Regular cardiac myocyte (primary cell): ENCODE measurements at places on chromosomes 1 and 21. TPM values are rescaled to one million over a fixed set of nuclear protein-coding genes. Genes with fewer than 3 reads are reported as not detected.

The GDAP2 gene
- total RNA-seq, result 24.2 and 30.4 TPM in 2 replicates

The CSMD2 gene
- total RNA-seq, result 0.38 and 0.56 TPM in 2 replicates

The ILDR2 gene
- total RNA-seq, result under 0.01 TPM in 2 replicates

The KIF26B gene
- 0.96 and 9.3 TPM in 2 replicates for total RNA-seq

The PDPN gene
- total RNA-seq, result 0.77 and 1.1 TPM in 2 replicates

The ICOSLG gene
- total RNA-seq, result 0.19 and 0.85 TPM in 2 replicates

The KRTAP7-1 gene
- total RNA-seq, result not detected in 2 replicates
